ENCODE measurements at places on chromosomes 1 and 21.
A peak's percentile ranks its signal among the peaks of the same experiment; 100 is the strongest.

GRCh38 chr1:51527144-51527543 lies 8.1 kb upstream of the EPS15 start:
- H3K27me3 ChIP-seq, result no peaks in the 10 kb centered on the region
- no peak overlapping the region for H3K27ac ChIP-seq
- no peak for DNase-seq
- H3K4me1 ChIP-seq, result no peaks in the 10 kb centered on the region

DNA sequence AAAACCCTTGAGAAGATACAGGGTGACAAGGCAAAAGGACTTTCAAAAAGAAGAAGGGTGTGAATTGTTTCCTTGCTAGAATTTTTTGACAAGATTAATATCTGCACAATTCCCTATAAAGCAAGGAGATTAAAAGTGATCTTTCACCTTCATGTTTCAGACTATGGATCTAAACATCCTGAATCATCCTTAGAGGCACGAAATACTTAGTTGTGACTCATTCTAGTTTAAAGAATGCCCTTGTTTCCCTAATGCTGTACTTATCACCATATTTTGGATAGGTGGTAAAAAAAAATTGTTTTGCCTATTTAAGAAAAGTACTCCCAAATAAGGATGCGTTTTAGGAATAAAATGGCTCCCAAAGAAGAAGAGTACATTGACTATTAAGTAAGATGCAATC lies 415.1 kb downstream of the LRRIQ3 start:
- H3K27ac ChIP-seq, result no peak overlapping the region
- H3K36me3 ChIP-seq, result no peaks in the 10 kb centered on the region
- no peaks in the 10 kb centered on the region for H3K4me1 ChIP-seq
- H3K4me3 ChIP-seq, result no peak overlapping the region
- peak; percentile 23 for DNase-seq

DNA sequence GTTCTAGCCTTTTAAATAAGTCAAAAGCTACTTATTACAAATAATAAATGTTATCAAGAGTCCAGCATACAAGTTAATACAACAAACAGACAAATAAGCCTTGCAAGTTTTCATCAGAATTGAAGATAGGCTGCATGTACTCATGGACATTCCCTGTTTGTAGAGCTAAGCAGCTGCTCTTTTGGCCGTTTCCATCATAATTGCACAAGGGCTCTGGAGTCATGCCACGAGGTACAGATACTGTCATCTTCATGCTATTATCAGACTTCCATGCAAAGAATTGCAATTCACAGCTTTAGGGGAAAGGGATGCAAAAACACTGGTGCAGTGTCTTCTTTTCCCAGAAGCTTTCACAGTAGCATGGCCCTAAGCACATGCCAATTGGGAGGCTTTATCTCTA lies 52.8 kb upstream of the TBX15 start:
- H3K27me3 ChIP-seq, result no peaks in the 10 kb centered on the region
- no peaks in the 10 kb centered on the region for H3K36me3 ChIP-seq
- no peak overlapping the region for H3K4me3 ChIP-seq
- DNase-seq, result no peak
- no peaks in the 10 kb centered on the region for H3K4me1 ChIP-seq
- H3K27ac ChIP-seq, result no peak overlapping the region

DNA sequence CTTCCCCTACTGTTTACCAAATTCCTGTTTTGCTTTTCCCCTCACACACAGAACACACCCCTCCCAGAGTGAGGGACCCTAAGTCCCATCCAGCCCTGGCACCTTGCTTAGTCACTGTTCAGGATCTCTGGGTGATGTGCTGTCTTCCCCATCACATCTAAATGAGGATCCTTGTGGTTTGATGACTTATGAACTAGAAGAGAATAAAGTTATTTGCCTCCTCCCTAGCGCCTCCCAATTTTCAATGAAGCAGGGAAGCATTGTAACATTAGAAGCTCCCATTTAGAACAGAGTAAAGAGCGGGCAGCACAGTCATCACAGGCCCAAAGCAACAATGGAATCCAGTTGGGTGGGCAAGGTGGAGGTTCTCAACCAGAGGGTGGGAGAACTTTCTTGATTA lies 27.0 kb downstream of the DISC1 start:
- H3K27me3 ChIP-seq, result no peaks in the 10 kb centered on the region
- no peak overlapping the region for H3K4me3 ChIP-seq
- no peaks in the 10 kb centered on the region for H3K36me3 ChIP-seq
- H3K4me1 ChIP-seq, result no peaks in the 10 kb centered on the region

GRCh38 chr1:202663131-202663530 lies 47.1 kb downstream of the SYT2 start:
- H3K4me3 ChIP-seq, result no peak overlapping the region
- no peaks in the 10 kb centered on the region for H3K36me3 ChIP-seq

DNA sequence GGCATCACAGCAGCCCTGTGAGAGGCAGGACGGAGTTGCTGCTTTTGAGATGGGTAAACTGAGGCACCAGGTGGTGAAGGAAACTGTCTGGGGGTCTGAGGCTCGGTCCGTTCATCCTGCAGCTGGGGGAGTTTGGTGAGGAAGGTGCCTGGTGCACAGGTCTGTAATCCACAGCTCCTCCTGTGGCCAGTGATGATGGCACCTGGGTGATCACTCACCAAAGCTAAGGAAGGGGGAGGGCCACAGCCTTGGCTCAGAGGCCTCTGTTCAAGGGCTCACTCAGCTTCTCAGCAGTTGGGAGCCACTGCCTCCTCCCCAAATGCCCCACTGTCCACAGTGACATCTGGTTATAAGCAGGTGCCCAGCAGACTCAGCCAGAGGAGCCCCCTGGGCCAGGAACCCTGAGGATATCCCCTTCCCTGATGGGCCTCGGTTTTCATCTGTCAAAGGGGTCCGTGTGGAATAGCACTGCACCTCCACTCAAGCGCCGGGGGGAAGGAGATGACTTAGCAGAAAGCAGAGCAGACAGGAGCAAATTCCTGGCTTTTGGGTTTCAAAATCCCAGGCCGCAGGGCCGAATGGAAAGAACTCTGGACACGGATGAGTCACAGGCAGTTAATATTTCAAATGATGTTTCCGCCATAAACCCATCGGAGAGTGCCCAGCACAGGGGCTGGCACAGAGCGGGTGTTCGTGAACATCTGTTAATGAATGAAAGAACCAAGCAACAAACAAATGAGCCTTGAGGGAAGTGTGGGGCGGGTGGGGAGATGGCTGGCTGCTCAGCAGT lies 82.8 kb downstream of the DMRTB1 start:
- no peaks in the 10 kb centered on the region for H3K36me3 ChIP-seq
- no peaks in the 10 kb centered on the region for H3K27me3 ChIP-seq
- peak overlapping the region; percentile 73 for H3K27ac ChIP-seq
- peak; percentile 91 for DNase-seq
- H3K4me1 ChIP-seq, result peaks cover 15% of the 10 kb centered on the region

- H3K27me3 ChIP-seq, result no peaks in the 10 kb centered on the region
- no peaks in the 10 kb centered on the region for H3K36me3 ChIP-seq
- peaks cover 15% of the 10 kb centered on the region for H3K4me1 ChIP-seq
- peak overlapping the region; percentile 89 for H3K4me3 ChIP-seq
- DNase-seq, result peak; percentile 50
Measured at GRCh38 chr1:230068952-230069684, 2.1 kb downstream of the GALNT2 start.

- H3K4me3 ChIP-seq, result no peak overlapping the region
- no peaks in the 10 kb centered on the region for H3K27me3 ChIP-seq
- H3K27ac ChIP-seq, result no peak overlapping the region
- no peak for DNase-seq
- H3K4me1 ChIP-seq, result peaks cover 17% of the 10 kb centered on the region
- H3K36me3 ChIP-seq, result no peaks in the 10 kb centered on the region
Measured at GRCh38 chr1:33971018-33971710, 107.3 kb downstream of the HMGB4 start.

GRCh38 chr1:154755858-154756730 lies 114.0 kb downstream of the KCNN3 start:
- H3K4me1 ChIP-seq, result no peaks in the 10 kb centered on the region
- no peak for DNase-seq
- no peak overlapping the region for H3K4me3 ChIP-seq
- no peak overlapping the region for H3K27ac ChIP-seq

GRCh38 chr1:187409341-187409740 lies 580.6 kb downstream of the PLA2G4A start:
- peak; percentile 8 for DNase-seq
- H3K36me3 ChIP-seq, result no peaks in the 10 kb centered on the region
- H3K4me3 ChIP-seq, result no peak overlapping the region
- no peaks in the 10 kb centered on the region for H3K27me3 ChIP-seq
- no peaks in the 10 kb centered on the region for H3K4me1 ChIP-seq

- peak overlapping the region; percentile 74 for H3K27ac ChIP-seq
- DNase-seq, result peak; percentile 77
- H3K27me3 ChIP-seq, result no peaks in the 10 kb centered on the region
Measured at GRCh38 chr1:67745875-67746698, 61.1 kb downstream of the GADD45A start.

GRCh38 chr1:48470481-48470855 lies 1.5 kb downstream of the SPATA6 start:
- peak overlapping the region; percentile 79 for H3K4me3 ChIP-seq
- peak; percentile 47 for DNase-seq
- H3K27ac ChIP-seq, result peak overlapping the region; percentile 27
- no peaks in the 10 kb centered on the region for H3K36me3 ChIP-seq
- no peaks in the 10 kb centered on the region for H3K4me1 ChIP-seq
- H3K27me3 ChIP-seq, result no peaks in the 10 kb centered on the region

DNA sequence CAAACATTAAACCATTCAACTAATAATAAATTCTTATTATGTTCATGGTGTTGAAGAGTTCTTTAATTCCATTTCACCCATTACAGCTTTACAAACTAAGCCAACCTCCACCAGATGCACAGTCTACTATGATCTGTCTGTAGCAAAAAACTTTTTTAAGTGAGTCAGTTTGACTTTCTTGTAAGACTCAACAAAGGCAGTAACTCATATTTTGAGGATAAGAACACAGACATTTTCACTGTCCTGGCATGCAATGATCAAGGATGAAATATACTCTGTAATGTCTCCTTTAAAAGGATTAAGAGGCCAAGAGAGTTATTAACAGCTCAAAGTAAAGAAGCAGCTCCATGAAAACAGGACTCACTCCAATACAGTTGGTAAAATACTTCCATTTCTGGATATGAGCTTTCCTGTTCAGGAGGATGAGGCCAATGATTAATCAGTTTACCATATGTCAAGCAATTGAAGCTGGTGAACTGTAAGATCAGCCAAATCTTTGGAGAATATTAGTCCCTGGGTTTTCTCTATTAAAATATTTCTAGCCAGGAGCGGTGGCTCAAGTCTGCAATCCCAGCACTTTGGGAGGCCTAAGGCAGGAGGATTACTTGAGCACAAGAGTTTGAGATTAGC lies 20.6 kb downstream of the XKR8 start:
- DNase-seq, result peak; percentile 36
- H3K27me3 ChIP-seq, result no peaks in the 10 kb centered on the region
- H3K4me1 ChIP-seq, result no peaks in the 10 kb centered on the region
- no peak overlapping the region for H3K4me3 ChIP-seq
- H3K27ac ChIP-seq, result no peak overlapping the region
- H3K36me3 ChIP-seq, result no peaks in the 10 kb centered on the region

GRCh38 chr1:52674497-52675384 lies 23.4 kb downstream of the COA7 start:
- no peak overlapping the region for H3K27ac ChIP-seq
- no peaks in the 10 kb centered on the region for H3K4me1 ChIP-seq
- H3K27me3 ChIP-seq, result no peaks in the 10 kb centered on the region
- peak; percentile 46 for DNase-seq
- H3K36me3 ChIP-seq, result no peaks in the 10 kb centered on the region
- no peak overlapping the region for H3K4me3 ChIP-seq

- peaks cover 25% of the 10 kb centered on the region for H3K4me1 ChIP-seq
- H3K27ac ChIP-seq, result peak overlapping the region; percentile 97
- H3K27me3 ChIP-seq, result no peaks in the 10 kb centered on the region
Measured at GRCh38 chr1:58816747-58817221, 32.9 kb upstream of the JUN start.

DNA sequence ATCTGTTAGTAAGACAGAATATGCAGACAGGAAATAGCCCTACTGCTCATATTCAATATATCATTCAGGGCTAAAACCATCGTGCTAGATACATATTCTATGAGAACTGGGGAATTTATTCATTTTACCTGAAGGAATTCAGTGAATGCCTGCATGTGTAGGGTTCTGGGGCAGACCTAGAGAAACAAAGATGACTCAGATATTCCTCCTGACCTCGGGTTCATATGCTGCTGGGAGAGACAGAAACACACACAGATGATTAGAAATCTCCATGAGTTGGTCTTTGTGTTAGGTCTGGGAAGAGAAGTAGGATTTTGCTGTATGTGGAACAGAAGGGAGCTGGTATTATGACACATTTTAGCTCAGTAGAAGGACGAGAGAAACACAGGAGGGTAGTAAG lies 176.5 kb upstream of the ST6GALNAC5 start:
- no peak for DNase-seq
- H3K4me1 ChIP-seq, result no peaks in the 10 kb centered on the region
- H3K27me3 ChIP-seq, result no peaks in the 10 kb centered on the region
- no peaks in the 10 kb centered on the region for H3K36me3 ChIP-seq

DNA sequence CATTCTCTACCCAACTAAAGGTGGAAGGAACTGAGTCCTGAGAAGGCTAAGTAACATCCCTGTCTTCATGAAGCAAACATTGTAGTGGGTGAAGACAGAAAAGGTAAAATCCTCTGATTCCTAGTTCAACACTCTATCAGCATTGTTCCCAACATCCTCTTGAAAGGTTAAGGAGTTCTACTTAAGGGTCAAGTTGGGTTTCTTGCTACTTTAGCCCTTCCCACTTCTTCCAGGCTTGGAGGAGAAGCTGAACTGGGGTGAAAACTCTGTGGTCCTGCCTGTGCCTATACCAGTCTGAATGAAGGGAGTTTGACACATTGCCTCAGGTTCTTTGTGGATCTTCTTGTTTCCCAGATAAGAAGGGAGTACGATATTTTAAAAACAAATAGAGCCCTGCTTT lies 54.1 kb downstream of the ATP2B4 start:
- DNase-seq, result no peak
- peaks cover 7% of the 10 kb centered on the region for H3K4me1 ChIP-seq
- H3K4me3 ChIP-seq, result no peak overlapping the region
- H3K27ac ChIP-seq, result no peak overlapping the region

DNA sequence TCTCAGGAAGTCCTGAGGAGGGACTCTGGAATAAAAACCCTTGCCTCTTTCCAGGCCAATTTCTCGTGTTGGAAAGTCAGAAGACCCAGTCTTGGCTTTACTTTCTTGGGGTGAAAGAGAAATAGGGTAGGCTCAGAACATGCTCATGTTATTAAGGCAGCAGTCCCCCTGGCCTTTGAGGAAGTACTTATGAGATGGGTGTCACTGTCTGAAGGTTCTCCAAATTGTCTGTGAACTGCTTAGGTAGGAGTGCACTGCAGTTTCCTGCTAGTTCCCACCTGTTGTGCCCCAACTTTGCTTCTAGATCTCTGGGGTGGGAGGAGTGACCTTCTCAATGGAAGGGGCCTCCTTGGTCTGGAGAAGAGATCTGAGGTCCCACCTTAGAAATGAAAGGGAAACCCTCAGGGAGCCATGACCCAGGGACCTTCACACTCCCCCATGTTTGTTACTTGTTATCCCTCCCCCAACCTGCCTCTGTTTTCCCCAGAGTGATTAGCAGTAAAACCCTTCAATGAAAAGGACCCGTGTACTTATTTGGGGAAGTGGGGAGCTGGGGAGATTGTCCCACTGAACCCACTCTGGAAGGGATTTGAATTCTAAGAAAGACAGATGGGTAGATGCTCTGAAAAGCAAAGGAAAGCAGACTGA lies 5.7 kb downstream of the ZNF691 start:
- H3K27me3 ChIP-seq, result no peaks in the 10 kb centered on the region
- H3K4me3 ChIP-seq, result no peak overlapping the region
- no peak for DNase-seq
- peaks cover 6% of the 10 kb centered on the region for H3K36me3 ChIP-seq

GRCh38 chr21:14707511-14708020 lies 161.5 kb upstream of the SAMSN1 start:
- H3K36me3 ChIP-seq, result no peaks in the 10 kb centered on the region
- DNase-seq, result no peak
- no peak overlapping the region for H3K27ac ChIP-seq
- no peak overlapping the region for H3K4me3 ChIP-seq
- no peaks in the 10 kb centered on the region for H3K4me1 ChIP-seq

Measured in fibroblast of lung (primary cell).